Activated CD4-positive, CD25-positive, alpha-beta regulatory T cell (primary cell): ENCODE measurements at places on chromosomes 12 and 14.

DNA sequence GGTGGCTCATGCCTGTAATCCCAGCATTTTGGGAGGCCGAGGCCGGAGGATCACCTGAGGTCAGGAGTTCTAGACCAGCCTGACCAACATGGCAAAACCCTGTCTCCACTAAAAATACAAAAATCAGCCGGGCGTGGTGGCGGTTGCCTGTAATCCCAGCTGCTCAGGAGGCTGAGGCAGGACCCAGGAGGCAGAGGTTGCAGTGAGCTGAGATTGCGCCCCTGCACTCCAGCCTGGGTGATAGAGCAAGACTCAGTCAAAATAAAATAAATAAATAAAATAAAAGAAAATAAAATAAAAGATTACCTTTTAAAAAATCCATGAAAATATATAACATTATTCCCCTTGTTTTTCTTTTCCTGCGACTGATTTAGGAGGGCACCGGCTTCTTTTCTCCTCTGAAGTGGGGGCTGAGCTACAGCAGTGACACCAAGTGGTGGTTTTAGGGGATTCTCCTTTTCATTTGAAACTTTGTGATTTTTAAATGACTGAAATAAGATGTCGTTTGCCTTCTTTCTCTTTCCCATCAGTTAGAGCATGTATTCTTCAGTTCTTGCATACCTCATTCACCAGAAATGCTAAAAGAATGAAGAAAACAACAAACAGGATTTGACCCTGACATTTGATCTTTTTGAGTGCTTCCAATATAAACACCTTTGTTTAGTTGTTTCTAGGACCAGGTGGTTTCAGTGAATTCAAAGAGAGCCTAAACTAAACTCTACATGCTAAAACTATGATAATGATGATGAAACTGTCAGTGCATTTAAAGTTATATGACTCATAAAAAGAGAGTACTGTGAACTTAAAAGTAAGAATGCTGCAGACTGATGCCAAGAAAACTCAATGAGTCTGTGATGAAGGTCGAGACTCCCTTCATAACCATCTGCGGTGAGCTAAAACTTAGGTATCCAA lies 22.6 kb upstream of the PKP2 start:
- DNase-seq, result no peak

GRCh38 chr14:84209031-84209430 lies 1320.9 kb upstream of the FLRT2 start:
- DNase-seq, result no peak

- DNase-seq, result peak; percentile 74
These were observed at the start of gene ANAPC7 for GRCh38 chr12:110403146-110403975. ANAPC7 (minus strand) TSS chr12:110403708; CDS start chr12:110403627, 81 bp downstream.

DNA sequence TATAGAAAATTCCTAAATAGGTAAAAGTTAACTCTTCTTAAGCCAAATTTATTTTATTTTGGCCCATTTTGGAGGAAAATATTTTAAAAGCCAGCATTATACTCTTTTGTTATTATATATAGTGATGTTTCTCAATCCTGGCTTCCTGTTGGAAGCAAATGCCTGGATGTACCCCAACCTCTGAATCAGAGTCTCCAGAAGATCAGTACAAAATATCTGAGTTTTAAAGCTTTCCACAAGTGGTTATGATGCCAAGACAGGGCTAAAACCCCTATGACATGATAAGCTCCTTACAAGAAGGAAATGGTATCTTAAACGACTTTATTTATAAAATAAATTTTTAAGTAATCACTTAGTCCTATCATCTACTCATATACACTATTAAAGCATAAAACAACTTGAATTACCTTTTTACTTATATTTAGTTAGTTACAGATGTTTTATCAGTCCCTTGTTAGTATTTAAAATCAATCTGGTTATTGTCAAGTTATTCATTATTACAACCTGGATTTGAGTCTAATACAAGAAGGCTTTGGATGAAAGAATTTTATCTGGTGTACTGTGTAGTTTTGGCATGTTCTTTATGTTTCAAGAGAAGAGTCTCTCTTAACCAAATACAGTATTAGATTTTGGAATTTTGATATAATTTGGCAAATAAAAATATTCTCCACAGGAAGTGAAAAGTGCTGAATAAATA lies 238.1 kb downstream of the SLC2A13 start:
- DNase-seq, result no peak

GRCh38 chr14:104545151-104545941 lies 34.2 kb upstream of the C14orf180 start:
- no peak for DNase-seq

GRCh38 chr14:48738186-48738925 lies 847.8 kb downstream of the RPS29 start:
- DNase-seq, result no peak

- DNase-seq, result no peak
These were observed 7.4 kb upstream of the AMIGO2 start for GRCh38 chr12:47087088-47087688.

GRCh38 chr12:5437182-5437583 lies 5.3 kb downstream of the NTF3 start:
- no peak for DNase-seq

- DNase-seq, result no peak
These were observed 18.0 kb upstream of the SNAPC1 start for GRCh38 chr14:61744238-61744637.

DNA sequence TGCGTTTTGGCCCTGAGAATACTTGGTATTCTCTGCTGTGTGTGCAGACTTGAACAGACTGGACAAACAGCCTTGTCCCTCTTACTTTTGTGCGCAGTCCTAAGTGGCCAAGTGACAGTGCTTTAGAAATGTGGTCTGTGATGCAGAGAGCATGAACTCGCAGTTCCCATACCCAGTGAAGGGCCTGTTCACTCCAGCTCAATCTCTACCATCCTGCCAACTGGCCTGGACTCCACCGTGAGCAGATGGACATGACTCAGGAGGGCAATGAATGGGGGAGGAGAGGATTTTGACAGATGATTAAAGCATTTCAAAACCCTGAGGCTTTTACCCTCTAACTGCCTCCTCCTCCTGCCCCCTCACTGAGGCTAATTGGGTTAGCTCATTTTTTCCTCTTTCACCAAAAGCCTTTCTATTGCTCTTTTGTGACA lies 62.5 kb upstream of the PYGL start:
- no peak for DNase-seq

DNA sequence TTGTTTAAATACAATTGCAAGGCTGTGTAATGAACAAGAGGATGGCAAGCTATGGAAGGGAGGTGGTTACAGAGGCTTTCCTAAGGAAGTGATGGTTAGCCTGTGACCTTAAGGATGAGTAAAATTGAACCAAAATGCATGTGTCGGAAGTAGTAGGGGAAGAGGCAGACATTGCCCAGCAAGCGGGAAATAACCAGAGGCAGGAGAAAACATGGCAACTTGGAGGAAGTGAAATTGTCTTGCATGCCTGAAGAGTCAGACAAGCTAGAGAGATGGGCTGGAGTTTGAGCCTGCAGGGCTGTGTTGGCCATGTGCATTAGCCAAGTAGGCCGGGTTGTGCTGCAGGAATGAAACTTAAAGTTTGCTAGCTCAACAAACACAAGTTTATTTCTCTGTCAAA lies 96.2 kb downstream of the BTG1 start:
- DNase-seq, result no peak

DNA sequence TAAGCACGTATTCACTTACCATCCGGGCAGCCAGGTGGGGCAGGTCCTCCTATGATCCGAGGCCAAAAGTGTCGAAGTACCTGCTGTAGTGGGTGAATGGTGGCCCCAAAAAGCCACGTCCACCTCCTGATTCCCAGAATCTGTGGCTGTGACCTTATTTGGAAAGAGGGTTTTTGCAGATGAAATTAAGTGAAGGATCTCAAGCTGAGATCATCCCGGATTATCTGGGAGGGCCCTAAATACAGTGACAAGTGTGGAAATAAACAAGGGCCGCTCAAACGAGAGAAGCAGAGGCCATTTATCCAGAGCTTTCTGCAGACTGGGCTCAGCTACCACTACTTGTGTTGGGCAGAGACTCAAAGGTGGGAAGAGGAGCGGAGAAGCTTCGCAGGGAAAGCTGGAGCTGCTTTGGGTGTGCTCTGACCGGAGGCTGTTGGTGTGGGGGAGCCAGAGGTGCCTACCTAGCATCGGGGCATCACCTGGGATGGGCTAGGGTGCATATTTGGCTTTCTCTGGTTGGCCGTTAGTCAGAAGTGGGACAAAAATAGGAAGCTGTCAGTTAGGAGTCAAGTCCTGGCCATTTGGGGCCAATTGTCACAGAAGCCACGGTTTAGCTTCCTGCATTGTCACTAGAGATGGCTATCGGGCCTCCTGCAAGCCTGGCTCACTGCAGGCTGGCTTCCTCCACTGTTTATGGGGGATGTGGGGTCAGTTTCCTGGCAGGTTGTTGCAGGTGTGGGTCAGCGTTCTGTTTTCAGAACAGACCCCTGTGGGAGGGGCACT lies 27.8 kb upstream of the DLK1 start:
- no peak for DNase-seq

DNA sequence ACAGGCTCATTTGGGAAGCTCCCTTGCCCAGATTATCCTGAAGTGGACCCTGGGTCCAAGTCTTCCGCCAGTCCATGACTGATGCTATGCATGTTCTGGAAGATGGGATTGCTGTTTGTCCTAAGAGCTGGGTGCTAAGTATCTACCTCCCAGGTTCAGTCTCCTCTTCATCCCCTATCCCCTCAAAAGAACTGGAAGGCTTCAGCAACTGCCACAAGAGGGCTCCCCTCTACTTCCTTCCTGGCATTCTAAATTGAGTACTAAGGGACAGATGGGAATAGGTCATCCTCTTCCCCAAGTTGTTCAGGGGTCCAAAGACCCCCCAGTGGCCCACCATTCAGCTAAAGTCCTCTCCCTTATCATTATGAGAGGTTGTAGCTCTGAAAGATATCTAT lies 9.0 kb upstream of the FKBP11 start:
- no peak for DNase-seq

DNA sequence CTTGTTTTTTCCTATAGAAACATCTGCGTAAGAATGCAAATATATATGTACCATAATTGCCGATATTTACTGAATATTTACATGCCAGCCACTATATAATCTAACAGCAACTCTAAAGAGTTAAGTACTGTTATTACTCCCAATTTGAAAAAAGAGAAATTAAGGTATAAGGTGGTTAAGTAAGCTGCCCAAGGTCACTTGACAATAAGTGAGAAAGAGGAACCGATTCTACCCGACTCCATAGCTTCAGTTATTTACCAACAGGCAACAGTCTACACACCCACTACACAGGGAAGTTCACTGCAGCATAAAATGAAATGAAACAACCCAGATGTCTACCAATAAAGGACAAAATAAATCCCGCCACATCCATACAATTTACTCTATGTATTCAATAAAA lies 1.1 kb downstream of the MIS18BP1 start:
- no peak for DNase-seq

DNA sequence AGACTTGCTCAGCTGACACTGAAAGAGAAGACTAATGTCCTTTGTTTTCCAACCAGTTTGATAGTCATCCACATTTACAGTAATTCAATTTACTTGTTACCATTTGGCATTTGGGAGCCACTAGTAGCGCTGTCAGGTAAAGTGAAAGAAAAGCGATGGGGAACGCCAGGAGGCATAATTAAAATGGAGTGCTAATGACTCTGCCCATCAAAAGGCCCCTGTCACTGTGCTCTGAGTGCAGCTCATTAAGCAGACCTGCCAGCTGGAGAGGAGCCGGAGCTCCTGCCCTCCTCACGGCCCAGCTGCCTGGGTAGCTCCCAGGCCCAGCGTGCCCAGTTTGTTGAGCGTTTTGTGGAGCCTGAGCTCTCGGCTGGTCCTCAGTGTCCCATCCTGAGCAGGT lies 463.6 kb upstream of the CCDC196 start:
- DNase-seq, result no peak

GRCh38 chr14:93249128-93249831 lies 42.2 kb downstream of the UBR7 start:
- DNase-seq, result no peak

GRCh38 chr12:79373896-79374499 lies 316.8 kb downstream of the PAWR start:
- no peak for DNase-seq

DNA sequence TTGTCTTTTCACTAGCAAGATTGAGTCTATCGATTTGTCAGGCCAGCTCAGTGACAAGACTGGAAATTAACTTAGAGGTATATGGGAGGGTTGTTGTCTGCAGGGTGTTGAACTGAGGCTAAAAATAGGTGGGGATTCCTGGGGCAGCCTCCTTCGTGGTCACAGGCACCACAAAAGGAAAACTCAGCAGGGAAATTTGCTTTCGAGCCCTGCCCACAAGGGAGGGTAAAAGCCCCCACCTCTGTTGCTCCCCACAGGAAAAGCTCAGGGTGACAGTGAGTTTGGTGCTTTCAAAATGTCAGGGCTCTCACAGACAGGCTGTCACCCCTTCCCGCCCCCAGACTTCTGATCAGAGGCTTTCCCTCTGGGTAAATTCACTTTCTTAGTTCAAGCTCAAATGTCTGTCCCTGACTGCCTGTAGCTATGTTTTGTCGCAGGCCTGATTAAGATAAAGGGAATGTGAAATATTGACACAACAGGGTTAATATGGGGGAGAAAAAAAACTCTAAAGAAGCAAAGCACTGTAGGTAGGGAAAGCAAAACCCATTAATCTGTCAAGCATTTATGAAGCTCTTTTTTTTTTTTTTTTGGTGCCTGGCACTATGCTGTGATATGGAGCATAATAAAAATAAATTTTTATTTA lies 11.7 kb upstream of the NFKBIA start:
- no peak for DNase-seq

GRCh38 chr12:109594556-109595317 lies 21.1 kb downstream of the MVK start:
- DNase-seq, result no peak

DNA sequence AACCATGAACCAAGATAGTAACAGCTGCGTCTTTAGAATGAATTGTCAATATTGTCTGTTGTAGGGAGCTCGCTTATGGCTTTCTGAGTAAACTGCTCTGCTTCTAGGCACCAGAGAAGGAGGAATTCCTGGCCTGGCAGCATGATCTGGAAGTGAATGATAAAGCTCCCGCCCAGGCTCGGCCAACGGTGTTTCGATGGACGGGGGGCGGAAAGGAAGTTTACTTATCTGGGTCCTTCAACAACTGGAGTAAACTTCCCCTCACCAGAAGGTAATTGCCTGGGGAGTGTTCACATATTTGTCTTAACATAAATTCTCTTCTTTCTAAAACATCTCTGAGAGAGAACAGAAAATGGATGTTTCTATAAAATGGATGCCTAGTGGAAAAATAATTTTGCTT lies 4.3 kb downstream of the PRKAB1 start:
- DNase-seq, result no peak

GRCh38 chr14:95255013-95255412 lies 64.7 kb downstream of the CLMN start:
- DNase-seq, result no peak

- DNase-seq, result peak; percentile 33
These were observed 15.5 kb downstream of the EMP1 start for GRCh38 chr12:13211859-13212664.

DNA sequence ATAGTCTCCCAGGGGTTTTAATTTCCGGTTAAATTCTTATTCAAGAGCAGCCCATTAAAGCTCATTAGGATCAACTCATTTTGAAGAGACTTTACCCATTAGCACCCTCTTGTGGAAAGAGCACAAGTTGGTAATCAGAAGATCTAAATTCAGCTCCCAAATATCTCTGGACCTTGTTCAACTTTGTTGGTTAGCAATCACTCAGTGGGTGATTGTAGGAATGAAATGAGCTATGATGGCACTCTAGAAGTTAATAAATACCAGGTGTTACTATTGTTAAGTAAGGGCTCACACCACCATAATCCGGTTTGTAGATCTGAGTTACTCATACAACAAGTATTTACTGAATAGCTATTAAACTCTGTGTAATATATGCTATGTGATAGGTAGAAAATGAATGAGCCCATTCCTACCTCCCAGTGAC lies 42.9 kb downstream of the TRIP11 start:
- no peak for DNase-seq
